ENCODE measurements at places on chromosomes 1 and 21. TPM values are rescaled to one million over a fixed set of nuclear protein-coding genes. Genes with fewer than 3 reads are reported as not detected.

Gene HES2
- total RNA-seq = 2.1 TPM

Gene ECM1
- 10.8 TPM for total RNA-seq

Gene HUNK
- 4.5 TPM for total RNA-seq

Gene ACTL8
- not detected for total RNA-seq

Gene DNAJC6
- 3.4 TPM for total RNA-seq

Gene C1orf115
- 13.1 TPM for total RNA-seq

Gene RTCA
- total RNA-seq = 30.3 TPM

Gene CROCC
- total RNA-seq = 38.5 TPM

Measured in ureter (tissue), 1 donor.